Activated naive CD4-positive, alpha-beta T cell treated with anti-CD3 and anti-CD28 coated beads for 36 hours (primary cell): ENCODE measurements at places on chromosomes 12 and 14. TPM values are rescaled to one million over a fixed set of nuclear protein-coding genes. Genes with fewer than 3 reads are reported as not detected.

- DNase-seq: no peak
- H3K27ac ChIP-seq: no peak overlapping the region
- H3K4me1 ChIP-seq: no peaks in the 10 kb centered on the region
- no peak overlapping the region for H3K4me3 ChIP-seq
These were observed 69.4 kb downstream of the ACSM4 start for GRCh38 chr12:7373226-7373625.

GRCh38 chr14:63493246-63493645 is 49.9 kb downstream of the PPP2R5E start:
- H3K36me3 ChIP-seq: no peaks in the 10 kb centered on the region
- no peak overlapping the region for H3K27ac ChIP-seq
- H3K27me3 ChIP-seq: no peaks in the 10 kb centered on the region
- no peak for DNase-seq
- no peak overlapping the region for H3K4me3 ChIP-seq
- peaks cover 24% of the 10 kb centered on the region for H3K4me1 ChIP-seq

- H3K4me3 ChIP-seq: no peak overlapping the region
- H3K4me1 ChIP-seq: no peaks in the 10 kb centered on the region
- H3K27me3 ChIP-seq: peaks cover 9% of the 10 kb centered on the region
- no peaks in the 10 kb centered on the region for H3K36me3 ChIP-seq
- no peak overlapping the region for H3K27ac ChIP-seq
- peak; percentile 3 for DNase-seq
These were observed 841.1 kb downstream of the NRXN3 start for GRCh38 chr14:79011091-79011919.

- no peak overlapping the region for H3K27ac ChIP-seq
- H3K4me1 ChIP-seq: peaks cover 18% of the 10 kb centered on the region
- no peaks in the 10 kb centered on the region for H3K36me3 ChIP-seq
- no peaks in the 10 kb centered on the region for H3K27me3 ChIP-seq
These were observed 50.4 kb upstream of the RIN3 start for GRCh38 chr14:92463141-92463540.

- DNase-seq: no peak
- H3K36me3 ChIP-seq: no peaks in the 10 kb centered on the region
- H3K4me3 ChIP-seq: no peak overlapping the region
- no peaks in the 10 kb centered on the region for H3K4me1 ChIP-seq
These were observed 65.3 kb downstream of the DPF3 start for GRCh38 chr14:72828604-72829003.

- no peaks in the 10 kb centered on the region for H3K36me3 ChIP-seq
- DNase-seq: no peak
- H3K4me3 ChIP-seq: no peak overlapping the region
These were observed 159.3 kb downstream of the DAD1 start for GRCh38 chr14:22429546-22430294.

GRCh38 chr12:38921025-38921677 is 15.8 kb upstream of the CPNE8 start:
- H3K4me3 ChIP-seq: no peak overlapping the region
- no peak overlapping the region for H3K27ac ChIP-seq
- H3K36me3 ChIP-seq: no peaks in the 10 kb centered on the region
- peak; percentile 60 for DNase-seq

DNA sequence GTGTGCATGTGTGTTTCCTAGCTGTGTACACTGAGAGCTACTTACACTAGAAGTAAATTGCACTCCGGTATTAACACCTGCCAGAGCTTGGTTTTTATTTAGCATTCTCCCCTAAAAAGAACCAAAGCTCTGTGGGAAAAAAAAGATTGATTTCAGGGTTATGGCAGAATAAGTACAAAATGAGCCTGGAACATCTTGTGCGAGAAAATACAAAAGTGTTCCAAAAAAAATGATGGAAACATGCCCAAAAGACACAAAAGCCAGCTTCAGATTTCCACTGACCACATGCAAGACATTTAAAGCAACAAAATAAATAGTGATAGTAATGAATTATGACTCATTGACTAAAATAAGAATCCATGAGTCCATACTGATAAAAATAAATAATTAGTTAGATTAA is 188.3 kb downstream of the GXYLT1 start:
- no peaks in the 10 kb centered on the region for H3K36me3 ChIP-seq
- no peak overlapping the region for H3K27ac ChIP-seq
- H3K4me1 ChIP-seq: no peaks in the 10 kb centered on the region
- H3K4me3 ChIP-seq: no peak overlapping the region
- no peak for DNase-seq
- peaks cover 2% of the 10 kb centered on the region for H3K27me3 ChIP-seq

DNA sequence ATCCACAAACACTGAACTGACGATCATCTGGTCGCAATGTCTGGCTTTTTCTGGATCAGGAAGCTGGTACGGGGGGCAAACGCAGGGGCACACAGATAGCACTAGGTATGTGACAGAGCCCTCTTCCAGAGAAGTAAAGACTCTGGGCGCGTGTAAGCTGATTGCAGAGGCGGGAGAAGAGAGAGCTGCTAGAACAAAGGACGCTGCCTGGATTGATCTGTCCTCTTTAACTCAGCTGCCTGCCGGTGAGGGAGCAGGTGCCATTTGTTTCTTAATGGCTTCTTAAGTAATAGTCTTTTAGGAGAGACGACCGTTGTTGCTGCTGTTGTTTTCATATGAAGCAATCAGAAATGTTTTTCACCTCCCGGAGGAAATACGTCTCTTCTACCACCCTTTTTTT is 77.3 kb downstream of the GLT1D1 start:
- no peaks in the 10 kb centered on the region for H3K36me3 ChIP-seq
- no peak overlapping the region for H3K4me3 ChIP-seq
- no peak for DNase-seq
- H3K27me3 ChIP-seq: peaks cover 3% of the 10 kb centered on the region

GRCh38 chr14:73833530-73834260 is 17.9 kb upstream of the PTGR2 start:
- no peaks in the 10 kb centered on the region for H3K27me3 ChIP-seq
- H3K27ac ChIP-seq: no peak overlapping the region
- H3K4me1 ChIP-seq: peaks cover 16% of the 10 kb centered on the region
- no peaks in the 10 kb centered on the region for H3K36me3 ChIP-seq

GRCh38 chr12:31629756-31630732 is 29.4 kb upstream of the ETFBKMT start:
- H3K4me3 ChIP-seq: no peak overlapping the region
- no peak overlapping the region for H3K27ac ChIP-seq
- peaks cover 2% of the 10 kb centered on the region for H3K4me1 ChIP-seq

KERA gene
- total RNA-seq: not detected

CDH24 gene
- total RNA-seq: 1.3 TPM

TAS2R50 gene
- 0.36 TPM for total RNA-seq
